ENCODE measurements at places on chromosomes 7 and 10.

GRCh38 chr7:43869006-43869866 is at the start of gene MRPS24:
Gene MRPS24 (minus strand): TSS chr7:43869517. CDS start chr7:43869495, 22 bp downstream.
- DNase-seq, result peak; percentile 77

DNA sequence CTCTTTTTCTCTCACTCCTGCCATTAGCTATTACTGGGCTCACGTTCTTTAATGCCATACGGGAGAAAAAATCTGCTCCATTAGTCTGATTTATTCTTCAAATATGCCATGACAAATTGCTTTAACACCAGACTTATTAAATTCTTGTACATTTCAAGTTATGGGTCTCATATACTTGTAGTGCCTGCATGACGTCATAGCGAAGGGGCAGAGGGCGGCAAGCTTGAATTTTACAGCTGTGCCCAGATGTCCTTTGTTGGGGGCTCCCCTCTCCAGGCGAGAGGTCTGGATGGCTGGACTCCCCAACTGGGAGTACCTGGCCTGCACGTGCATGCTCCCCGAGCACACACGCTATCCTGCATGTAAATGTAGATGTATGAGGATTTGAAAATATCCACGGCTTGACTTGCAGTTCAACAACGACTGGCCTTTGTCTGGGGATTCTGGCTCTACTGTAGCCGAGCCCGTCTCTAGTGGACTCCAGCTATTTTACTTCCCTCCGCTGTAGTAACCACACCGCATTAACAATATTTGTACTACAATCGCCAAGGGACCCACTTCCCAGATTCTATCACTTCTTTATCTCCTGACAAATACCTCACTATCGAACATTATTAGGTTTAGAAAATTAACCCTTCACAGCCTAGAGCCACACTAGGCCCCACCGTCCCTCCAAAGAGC is 79.5 kb downstream of the EBF3 start:
- DNase-seq, result no peak

DNA sequence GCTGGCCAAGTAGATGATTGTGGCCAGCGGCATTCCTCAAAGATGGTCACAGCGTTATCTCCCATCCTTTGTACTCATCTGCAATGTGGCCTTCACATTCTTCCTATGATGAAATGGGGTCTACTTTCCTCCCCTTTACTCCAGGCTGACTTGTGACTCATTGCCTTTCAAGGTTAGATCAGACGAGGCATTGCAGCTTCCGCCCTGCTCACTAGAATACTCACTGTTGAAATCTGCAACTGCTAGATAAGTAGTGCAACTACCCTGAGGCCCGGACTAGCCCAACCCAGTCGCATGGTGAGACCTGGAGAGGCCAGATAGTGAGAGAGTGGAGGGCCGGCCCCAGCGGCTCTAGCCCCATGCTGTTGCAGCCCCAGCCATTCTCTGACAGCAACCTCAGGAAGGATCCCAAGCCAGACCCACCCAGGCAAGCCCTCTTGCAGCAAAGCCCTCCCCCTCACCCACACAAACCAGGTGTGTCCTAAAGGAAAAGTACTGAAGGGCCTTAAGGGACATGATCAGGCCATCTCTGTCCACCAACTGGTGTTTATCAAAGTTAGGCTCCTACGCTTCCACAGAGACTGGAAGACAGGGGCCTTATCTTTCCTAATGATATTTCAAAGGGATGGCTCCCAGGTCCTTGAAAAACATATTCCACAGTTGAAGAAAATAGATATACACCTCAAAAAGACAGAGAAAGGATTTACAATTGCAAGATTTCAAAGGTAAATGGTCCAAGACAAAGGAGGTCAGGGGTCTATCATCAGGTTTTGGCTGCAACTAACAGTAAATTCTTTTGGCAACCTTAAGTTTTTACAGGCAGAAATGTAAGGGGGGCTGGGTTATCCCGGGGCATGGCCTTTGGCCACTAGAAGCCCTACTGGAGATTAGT is 107.2 kb upstream of the TRIM24 start:
- no peak for DNase-seq

DNA sequence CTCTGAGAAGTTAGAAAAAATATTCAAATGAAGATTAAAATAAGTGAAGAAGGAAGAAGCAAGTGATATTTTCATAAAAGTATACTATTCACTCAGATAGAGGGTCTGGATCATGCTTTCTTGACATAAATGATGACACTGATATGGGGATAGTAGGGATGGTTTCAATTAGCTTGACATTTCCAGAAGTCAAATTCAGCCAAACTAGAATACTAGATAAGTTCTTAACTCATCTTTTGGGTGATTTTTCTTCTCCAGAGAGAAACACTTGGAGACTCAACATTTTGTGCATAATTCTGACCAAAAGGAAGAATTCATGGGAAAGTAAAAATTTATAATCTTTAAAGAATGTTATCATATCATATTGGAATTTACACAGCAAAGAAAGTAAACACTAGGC is 152.0 kb upstream of the LRGUK start:
- no peak for DNase-seq

DNA sequence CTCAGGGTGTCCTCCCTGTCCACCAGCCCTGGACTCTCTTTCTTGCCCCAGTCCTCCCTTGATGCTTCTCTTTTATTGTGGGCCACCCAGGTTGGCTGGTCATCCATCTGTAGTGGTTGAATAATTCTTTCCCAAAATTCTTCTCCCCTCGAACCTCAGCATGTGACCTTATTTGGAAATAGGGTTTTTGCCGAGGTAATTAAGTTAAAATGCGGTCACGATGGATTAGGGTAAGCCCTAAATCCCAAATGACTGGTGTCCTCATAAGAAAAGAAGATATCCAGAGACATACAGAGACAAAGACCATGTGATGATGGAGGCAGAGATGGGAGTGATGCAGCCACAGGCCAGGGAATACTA is 74.3 kb downstream of the GFRA1 start:
- no peak for DNase-seq

- DNase-seq, result no peak
Observed at GRCh38 chr10:75932921-75933320, 501.5 kb downstream of the LRMDA start.

GRCh38 chr10:36534471-36535002 is 590.9 kb upstream of the ANKRD30A start:
- peak; percentile 66 for DNase-seq

DNA sequence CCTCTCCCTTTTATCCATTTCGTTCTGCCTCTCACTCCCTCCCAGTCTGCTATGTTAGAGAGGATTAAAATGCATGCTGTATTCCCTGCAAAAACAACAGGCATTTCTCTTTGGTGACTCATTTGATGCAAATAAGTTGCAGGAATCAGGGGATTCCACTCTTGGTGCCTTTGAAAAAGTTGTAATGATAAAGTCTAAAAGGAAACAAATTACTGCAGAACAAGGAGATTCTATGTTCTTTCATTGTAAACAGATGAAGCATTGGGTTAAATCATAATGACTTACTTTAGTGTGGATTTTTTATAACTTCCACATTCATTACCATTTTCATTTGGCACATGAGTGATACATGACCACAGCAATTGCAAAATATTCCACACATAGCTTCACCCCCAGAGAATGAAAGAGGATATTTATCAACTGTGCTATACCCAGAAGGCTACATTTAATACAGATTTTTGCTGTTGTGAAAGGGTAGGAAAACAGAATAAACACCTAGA is 33.4 kb upstream of the ABLIM1 start:
- DNase-seq, result no peak

- no peak for DNase-seq
Observed at GRCh38 chr7:128799451-128799850, 7.7 kb downstream of the CCDC136 start.

DNA sequence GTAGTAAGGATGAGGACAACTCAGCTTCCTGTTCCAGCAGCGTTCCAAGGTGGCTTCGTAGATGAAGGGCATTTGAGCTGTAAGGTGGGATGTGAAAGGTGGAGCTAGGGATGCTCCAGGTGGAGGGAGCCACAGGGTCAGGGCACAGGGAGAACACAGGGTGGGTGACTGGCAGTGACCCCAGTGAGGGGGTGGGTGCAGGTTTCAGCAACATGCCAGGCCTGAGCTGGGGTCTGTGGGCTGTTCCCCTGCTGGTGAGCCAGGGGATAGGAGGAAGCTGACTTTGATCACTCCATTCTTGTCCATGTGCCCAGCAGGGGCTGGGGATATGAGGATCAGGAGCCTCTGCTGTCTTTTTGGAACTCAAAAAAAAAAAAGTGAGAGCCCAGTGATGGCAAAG is 33.2 kb downstream of the CDH23 start:
- no peak for DNase-seq

- DNase-seq, result no peak
Observed at GRCh38 chr7:1236831-1237701, 4.4 kb downstream of the UNCX start.

DNA sequence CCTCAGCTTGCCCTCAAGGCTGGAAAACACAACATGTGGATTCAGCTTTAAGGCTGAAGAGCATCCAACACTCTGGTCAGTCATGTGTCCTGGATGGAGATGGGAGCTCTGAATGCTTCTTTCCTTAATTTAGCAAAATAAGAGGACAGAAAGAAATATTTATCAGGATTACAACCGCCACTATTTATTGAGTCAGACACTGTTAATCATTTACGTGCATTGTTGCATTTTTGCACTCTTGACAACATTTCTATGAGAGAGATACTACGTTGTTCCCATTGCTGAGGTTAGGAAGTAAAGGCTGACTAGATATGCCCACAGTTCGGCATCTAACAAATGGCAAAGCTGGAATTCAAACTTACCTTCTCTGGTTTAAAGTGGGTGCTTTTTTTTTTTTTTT is 101.8 kb upstream of the KMT2C start:
- no peak for DNase-seq

DNA sequence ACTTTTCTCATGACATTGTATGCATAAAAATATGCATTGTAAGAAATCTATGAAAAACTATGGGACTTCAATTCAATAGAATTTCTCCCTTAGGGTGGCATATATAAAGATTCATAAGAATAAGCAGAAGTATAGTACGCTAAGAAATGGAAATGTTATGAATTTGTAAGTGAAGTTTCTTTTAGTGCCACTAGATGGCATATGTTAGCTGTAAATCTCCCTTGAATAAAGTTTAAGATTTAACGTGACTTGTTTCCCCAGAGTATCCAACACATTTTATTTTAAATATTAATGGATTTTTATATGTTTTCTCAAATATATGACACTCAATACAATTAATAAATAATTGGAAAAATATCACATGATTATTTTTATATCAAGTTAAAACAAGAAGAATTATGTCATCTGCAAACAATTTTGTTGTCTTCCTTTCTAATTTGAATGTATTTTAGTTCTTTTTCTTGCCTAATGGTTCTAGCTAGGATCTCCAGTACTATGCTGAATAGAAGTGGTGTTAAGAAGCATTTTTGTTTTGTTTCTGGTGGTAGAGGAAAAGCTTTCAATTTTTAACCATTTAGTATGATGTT is 287.2 kb downstream of the HGF start:
- DNase-seq, result no peak

DNA sequence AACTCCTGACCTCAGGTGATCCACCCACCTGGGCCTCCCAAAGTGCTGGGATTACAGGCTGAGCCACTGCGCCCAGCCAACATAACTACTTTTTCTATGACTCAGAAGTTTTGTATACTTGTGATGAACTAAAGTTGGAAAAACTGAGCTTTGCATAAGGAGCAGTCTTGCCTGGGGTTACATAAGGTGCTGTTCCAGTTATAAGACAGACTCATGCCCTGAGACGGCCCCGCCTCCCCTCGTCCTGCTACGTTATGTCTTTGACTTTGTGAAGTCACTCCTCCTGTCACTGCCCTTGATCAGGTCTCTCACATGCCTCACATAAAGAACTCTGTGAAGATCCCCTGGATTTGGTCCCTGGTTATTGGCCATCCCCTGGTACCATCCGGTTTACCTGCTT is 40.4 kb upstream of the OPN4 start:
- no peak for DNase-seq

GRCh38 chr10:7686351-7687171 is 16.6 kb upstream of the ITIH2 start:
- no peak for DNase-seq

Measured in HFF-Myc (cell line).